ENCODE measurements at places on chromosomes 11 and 22.

GRCh38 chr11:14973621-14974514 lies 1.7 kb upstream of the CALCA start:
- no peak for DNase-seq

- no peak for DNase-seq
Observed at GRCh38 chr11:103895106-103895505, 141.3 kb upstream of the DDI1 start.

DNA sequence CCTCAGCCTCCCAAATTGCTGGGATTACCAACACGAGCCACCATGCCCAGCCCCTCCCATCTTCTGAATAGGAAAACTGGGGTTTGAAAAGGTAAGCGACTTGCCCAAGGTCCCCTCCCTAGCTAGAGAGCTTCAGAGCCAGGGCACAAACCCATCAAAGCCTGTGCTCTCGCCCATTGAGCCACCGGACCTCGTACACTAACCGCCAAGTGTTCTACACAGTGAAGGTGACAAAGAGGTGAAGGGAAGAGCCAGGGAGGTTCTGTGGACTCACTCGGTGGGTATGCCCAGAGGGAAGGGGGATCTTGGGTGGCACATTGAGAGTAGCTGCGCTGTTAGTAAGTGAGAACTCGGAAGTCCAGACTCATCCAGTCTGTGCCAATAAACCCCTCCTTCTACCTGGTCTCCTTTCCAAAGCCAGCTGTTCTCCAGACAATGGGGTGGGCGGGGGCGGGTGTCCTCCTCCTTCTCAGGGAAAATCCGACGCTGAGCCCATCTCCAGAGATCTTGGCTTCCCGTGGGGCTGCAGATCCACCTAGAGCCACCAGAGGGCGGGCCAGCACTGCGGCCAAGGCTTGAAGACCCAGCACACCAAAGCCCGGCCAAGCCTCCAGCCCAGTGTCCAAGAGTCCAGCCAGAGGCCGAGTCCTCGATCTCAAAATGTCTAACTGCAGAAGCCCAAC lies 3.2 kb upstream of the RTN4RL2 start:
- peak; percentile 85 for DNase-seq

- peak; percentile 28 for DNase-seq
Observed at GRCh38 chr22:20964090-20964798, 2.8 kb upstream of the AIFM3 start.

- no peak for DNase-seq
Observed at GRCh38 chr22:48589901-48590300, 1237.8 kb downstream of the BRD1 start.

DNA sequence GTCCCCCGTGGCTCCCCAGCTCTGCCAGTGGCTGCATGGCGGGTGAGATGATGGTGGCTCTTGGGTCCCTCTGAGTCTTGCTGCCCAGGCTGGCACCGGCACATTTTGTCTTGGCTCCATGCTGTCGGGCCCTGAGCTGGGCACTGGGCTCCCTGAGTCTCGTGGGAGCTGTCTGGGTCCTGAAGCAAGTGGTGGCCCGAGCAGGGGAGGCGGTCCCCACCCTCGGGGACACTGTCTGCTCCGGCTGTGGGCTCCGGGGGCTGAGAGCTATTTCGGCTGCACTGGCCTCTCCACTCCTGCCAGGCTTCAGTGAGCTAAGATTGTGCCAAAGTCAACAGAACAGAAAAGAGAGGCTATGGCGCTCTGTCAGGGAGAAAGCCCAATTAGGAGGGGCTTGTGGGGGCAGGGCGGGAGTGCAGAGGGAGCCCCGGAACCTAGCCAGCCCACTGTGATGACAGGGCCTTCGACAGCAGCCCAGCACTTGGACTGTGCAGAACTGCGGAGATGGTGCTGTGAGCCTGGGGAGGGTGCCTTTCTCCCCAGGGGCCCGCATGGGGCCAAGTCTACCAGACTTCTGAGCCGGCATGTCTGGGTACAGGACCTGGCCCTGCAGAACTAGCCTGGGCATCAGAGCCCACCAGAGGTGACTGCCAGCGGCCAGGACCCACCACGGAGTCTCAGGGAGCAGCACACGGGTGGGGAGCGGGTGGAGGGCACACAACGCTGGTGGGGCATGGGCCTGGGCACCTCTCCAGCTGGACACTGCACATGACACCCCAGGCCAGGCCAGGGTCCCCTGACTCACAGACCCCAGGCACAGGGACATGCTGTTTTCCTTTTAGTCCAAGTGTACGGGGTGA lies 38.0 kb downstream of the RTN4R start:
- no peak for DNase-seq

DNA sequence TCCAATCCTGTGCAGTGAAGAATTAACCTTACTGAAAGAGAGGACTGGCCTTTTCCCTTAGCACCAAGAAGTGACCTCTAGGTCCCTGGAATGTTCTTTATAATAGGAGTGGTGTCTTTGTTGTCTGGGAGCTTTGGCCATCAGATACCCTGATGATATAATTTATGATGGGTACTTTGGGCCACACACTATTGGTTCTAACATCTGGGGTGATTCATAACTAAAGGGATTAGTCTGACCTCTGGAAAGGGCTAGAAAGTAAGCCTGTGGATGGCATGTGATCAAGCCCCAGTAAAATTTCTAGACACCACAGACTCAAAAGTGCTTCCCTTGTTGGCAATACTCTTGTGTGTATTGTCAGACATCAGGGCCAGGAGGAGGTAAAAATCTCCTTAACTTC lies 891.2 kb downstream of the KCNA4 start:
- no peak for DNase-seq

DNA sequence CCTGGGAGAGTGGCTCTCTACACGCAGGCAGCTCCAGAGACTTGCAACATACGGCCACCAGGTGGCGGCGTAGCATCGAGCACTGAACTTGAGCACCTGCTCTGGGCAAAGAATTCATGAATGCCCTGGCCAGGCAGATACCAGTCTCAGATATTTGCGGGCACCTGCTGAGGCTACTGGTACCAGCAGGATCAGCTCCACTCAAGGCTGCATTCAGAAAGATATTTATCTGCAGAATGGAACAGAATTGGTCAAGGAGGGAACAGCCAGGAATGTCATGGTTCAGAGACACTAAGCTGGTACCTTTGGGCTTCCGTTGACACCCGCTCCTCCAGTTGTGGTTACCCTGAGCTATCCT lies 10.8 kb upstream of the CCDC86 start:
- DNase-seq: no peak

GRCh38 chr11:109421981-109422869 lies at the start of gene C11orf87:
Gene C11orf87 (plus strand): TSS chr11:109422190. CDS start chr11:109423634, 1,444 bp downstream.
- DNase-seq: no peak

DNA sequence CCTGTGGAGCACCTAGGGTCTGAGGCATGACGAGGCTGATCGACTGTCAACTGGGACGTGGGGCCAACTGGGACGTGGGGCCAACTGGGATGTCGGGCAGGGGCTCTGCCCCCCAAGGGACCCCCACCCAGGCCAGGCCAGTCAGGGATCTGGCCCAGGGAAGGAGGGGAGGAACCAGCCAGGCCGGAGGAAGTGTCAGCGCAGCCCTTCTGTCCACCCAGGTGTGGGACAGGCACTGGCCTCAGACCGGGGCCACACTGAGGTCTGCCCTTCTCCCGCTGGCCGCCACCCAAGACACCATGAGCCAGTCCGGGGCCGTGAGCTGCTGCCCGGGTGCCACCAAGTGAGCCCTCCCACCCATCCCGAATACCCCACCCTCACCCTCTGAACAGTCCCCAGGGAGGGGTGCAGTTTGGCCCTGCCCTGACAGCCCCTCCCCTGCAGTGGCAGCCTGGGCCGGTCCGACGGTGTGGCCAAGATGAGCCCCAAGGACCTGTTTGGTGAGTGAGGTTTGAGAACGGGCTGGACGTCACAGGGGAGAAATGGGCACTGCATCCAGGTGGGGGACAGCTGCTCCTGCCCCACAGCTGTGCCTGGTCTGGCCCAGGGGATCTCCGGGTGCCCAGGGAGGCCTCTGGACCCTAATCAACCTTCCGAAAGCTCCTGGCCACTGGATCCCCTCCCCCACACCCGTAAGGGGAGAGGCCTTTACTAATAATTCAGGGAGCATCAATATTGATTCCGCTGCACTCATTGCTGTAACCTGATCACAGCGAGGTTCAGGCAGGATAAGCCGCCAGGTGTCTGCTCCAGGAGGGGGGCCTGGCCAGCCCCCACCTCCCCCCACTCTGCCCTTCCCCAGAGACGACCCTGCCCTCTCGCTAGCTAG lies 3.3 kb downstream of the EPS8L2 start:
- no peak for DNase-seq

- DNase-seq: no peak
Observed at GRCh38 chr11:57320719-57321387, 3.9 kb downstream of the TNKS1BP1 start.

- no peak for DNase-seq
Observed at GRCh38 chr11:23227078-23227445, 366.8 kb upstream of the CCDC179 start.

- DNase-seq: no peak
Observed at GRCh38 chr11:789943-790342, at the start of gene CEND1. Gene CEND1 (minus strand): TSS chr11:790090. CDS start chr11:788576, 1,514 bp downstream.

- no peak for DNase-seq
Observed at GRCh38 chr11:1536065-1536843, 35.8 kb downstream of the DUSP8 start.

DNA sequence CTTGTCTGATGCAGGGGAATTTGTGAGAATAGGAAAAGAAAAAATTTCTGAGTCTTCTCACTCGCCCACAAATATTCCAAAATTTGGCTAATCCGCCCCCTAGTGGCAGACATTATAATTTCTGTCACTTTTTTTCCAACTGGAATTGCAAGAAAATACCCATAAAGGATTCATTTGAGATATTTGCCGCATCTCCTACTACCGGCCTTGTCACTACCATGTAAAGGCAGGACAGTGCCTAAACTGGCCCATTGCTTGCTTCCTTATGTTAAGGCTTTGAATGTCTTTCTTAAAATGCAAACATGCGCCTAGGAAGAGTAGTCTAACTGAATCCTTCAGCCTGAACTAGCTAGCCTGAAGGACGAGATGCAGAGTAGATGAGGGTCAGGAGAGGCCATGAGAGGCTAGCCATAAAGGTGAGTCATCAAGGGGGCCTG lies 9.3 kb upstream of the CEP295 start:
- DNase-seq: no peak

GRCh38 chr22:38240734-38241252 lies 32.0 kb downstream of the TMEM184B start:
- DNase-seq: peak; percentile 51

GRCh38 chr11:31247321-31247720 lies 122.2 kb downstream of the DCDC1 start:
- DNase-seq: no peak

GRCh38 chr22:35552196-35552842 lies 11.7 kb downstream of the RASD2 start:
- DNase-seq: peak; percentile 83

DNA sequence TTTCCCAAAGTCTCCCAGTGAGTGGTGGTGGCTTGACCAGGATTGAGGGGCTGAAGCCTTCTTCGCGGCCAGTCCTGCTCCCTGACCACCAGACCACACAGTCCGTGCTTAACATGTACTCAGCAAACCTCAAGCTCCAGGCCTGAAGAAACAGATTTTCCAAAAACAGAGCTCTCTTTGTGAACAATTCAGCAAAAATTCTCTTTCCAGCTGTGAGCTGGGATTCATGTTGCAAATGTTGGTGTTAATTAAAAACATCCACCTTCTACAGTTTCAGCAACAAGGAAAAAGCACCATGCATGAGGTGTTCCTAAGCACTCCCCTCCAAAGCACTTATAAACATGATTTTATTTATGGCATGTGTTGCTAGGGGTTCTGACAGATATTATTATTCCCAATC lies 129.5 kb downstream of the ETS1 start:
- no peak for DNase-seq

DNA sequence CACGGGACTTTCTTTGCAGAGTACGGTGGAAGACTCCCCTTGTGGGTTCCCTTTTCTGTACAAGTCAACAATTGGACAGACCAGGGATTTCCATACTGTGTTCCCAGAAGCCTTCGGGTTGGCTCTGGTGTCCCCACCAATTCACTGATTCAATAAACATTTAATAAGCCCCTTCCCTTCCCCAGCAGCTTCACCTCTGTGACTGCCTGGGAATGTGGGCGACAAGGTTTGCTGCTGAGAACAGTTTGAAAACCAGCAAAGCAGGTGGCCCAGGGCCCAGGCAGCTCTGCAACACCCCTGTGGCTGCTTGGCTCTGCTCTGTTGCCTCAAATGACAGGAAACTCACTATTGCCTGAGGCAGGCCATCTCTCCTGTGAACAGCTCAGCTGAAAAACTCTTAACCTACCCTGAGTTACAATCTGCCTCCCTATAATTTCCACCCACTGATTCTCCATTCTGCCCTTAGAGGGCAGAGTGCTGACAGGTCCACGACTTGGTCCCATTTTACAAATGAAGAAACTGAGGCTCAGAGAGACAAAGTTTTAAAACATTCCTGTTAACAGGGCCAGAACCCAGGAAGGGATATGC lies 10.4 kb downstream of the ADORA2A start:
- peak; percentile 37 for DNase-seq

GRCh38 chr11:65059959-65060824 lies 1.8 kb upstream of the NAALADL1 start:
- DNase-seq: no peak

GRCh38 chr11:69696749-69697468 lies 6.9 kb downstream of the FGF19 start:
- DNase-seq: no peak

DNA sequence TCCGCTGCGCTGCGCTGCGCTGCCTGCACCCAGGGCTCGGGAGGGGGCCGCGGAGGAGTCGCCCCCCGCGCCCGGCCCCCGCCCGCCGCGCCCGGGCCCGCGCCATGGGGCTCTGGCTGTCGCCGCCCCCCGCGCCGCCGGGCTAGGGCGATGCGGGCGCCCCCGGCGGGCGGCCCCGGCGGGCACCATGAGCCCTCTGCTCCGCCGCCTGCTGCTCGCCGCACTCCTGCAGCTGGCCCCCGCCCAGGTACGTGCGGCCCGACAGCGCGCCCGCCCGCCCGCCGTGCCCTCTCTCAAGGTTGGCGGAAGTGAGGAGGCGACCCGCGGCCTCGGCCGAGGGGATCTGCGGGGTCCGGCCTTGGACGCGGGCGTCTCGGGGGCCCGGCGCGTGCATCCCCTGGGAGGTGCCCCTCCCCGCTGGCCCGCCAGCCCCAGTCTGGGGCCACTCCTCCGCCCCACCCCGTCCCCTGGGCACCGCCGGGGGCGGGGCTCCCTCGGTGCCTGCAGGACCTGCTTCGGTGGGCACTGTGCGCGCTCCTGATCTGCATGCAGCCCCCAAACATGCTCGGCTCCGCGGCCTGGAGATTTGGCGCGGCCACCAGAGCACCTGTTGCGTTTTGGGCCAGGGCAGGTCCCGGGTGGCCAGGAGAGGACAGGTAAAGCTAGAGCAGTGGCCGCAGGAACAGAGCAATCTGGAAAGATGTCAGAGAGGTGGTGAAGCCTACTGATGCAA lies 429 bp downstream of the VEGFB start:
- DNase-seq: peak; percentile 91

- no peak for DNase-seq
Observed at GRCh38 chr22:41974691-41975290, 5.5 kb downstream of the SEPTIN3 start.

DNA sequence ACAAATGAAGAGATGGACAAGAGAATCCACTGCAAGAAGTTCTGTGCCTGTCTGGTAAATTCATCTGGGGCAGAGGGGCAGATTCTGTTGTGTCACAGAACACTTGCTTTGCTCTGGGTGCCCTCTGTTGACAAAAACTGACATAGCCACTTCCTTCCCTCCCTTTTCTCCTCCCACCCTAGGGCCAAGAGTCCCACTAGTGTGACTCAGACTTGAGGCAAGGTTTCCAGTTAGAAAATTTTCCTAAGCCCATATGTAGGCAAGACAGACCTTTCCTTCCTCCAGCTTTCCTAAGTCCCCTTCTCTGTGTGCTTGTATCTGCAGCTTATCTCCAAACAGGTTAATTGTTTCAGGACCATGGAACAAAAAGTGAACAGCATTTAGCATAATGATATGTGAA lies 106.8 kb downstream of the RBFOX2 start:
- no peak for DNase-seq

All from 8988T (cell line).